Activated CD4-positive, alpha-beta memory T cell treated with anti-CD3 and anti-CD28 coated beads for 36 hours (primary cell): ENCODE measurements at places on chromosomes 1 and 21. TPM values are rescaled to one million over a fixed set of nuclear protein-coding genes. Genes with fewer than 3 reads are reported as not detected.
A peak's percentile ranks its signal among the peaks of the same experiment; 100 is the strongest.

Gene IL12RB2
- 86.9 TPM for total RNA-seq

Gene PPP1R12B
- 8.2 TPM for total RNA-seq

Gene LRRC52
- total RNA-seq: not detected

Gene LCE6A
- not detected for total RNA-seq

Gene MOB3C
- total RNA-seq: 10.0 TPM

Gene NR0B2
- not detected for total RNA-seq

Gene COL9A2
- total RNA-seq: 11.7 TPM

Gene VTCN1
- not detected for total RNA-seq

Gene DNALI1
- total RNA-seq: 0.29 TPM

GRCh38 chr21:45160198-45160597 is 85.8 kb downstream of the ADARB1 start:
- no peak overlapping the region for H3K27ac ChIP-seq
- H3K4me3 ChIP-seq: no peak overlapping the region
- H3K27me3 ChIP-seq: no peaks in the 10 kb centered on the region
- H3K36me3 ChIP-seq: peaks cover 2% of the 10 kb centered on the region
- H3K4me1 ChIP-seq: peaks cover 3% of the 10 kb centered on the region
- no peak for DNase-seq

DNA sequence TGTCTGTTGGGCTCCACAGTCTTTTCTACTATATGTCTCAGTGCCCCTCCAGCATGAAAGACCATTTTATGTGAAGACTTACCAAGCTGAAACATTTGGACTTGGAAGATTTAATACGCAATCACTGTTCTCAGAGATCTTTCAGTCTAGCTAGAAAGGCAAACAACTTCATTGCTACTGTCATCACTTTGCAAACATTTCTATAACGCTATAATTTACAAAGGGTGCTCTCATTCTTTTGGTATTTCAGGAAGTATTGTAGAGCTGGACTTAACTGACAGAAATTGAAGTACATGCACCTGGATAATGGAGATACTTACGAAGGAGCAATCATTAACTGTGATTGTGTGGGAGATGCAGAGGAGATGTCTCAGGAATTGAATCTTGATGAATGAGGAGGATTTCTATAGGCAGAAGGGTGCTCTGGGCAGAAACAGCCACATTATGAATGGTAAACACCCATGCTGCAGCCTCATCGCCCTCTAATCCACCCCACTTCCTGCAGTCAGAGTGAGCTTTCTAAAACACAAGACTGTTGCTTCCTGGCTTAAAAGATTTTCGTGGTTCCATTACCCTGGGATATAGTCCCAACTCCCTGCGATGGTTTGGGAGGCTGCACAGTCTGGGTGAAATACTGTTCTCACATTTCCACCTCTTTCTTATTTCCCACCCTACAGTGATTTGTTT is 75.1 kb upstream of the GNG12 start:
- no peak overlapping the region for H3K27ac ChIP-seq
- DNase-seq: no peak
- no peaks in the 10 kb centered on the region for H3K36me3 ChIP-seq
- no peaks in the 10 kb centered on the region for H3K4me1 ChIP-seq
- H3K4me3 ChIP-seq: no peak overlapping the region

- DNase-seq: no peak
- no peak overlapping the region for H3K27ac ChIP-seq
- no peak overlapping the region for H3K4me3 ChIP-seq
- no peaks in the 10 kb centered on the region for H3K36me3 ChIP-seq
- H3K4me1 ChIP-seq: no peaks in the 10 kb centered on the region
Measured at GRCh38 chr1:241944300-241944699, 13.3 kb upstream of the BECN2 start.

GRCh38 chr1:41975121-41975520 is 56.4 kb upstream of the HIVEP3 start:
- no peak overlapping the region for H3K27ac ChIP-seq
- peaks cover 4% of the 10 kb centered on the region for H3K4me1 ChIP-seq
- H3K4me3 ChIP-seq: no peak overlapping the region
- DNase-seq: no peak
- H3K36me3 ChIP-seq: no peaks in the 10 kb centered on the region

DNA sequence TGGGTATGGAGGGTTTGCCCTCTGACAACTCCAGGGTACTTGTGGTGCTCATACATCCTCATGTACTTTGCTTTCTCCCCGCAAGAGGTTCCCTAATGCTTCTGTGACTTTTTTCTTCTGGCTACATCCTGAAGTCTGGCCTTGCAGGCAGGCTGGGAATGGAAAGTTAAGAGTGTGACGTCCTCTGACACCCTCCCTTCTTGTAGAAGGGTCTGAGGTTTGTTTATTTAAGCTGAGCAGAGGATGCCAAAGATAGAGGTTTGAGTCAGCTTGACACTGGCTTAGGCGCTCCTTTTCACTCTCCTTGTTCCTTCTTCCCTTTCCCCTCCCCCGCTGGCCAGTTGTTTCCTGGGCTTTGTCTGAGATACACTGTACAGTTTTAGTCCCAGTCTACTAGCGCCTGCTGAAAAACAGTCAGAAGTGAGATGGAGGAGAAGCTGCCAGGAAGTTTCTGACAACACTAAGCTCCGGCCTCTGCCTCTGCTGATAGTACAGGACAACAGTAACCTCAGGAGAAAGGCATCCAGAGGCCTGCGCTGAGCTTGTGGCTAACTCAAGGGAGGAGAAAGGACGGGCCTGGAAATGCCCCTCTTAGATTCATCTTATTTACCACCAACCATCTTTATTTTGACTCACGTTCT is at the start of gene MACF1:
MACF1 (plus strand) TSS at position 255 of the 641 bp plus-strand sequence; CDS start at position 583, 328 bp downstream.
- peak within 1 kb of the TSS; percentile 96 for H3K27ac ChIP-seq
- H3K4me1 ChIP-seq: peaks cover 48% of the 10 kb centered on the region
- H3K4me3 ChIP-seq: peak within 1 kb of the TSS; percentile 81

GRCh38 chr1:172390301-172390682 is 30.2 kb upstream of the C1orf105 start:
- no peak overlapping the region for H3K27ac ChIP-seq
- no peak for DNase-seq
- H3K36me3 ChIP-seq: no peaks in the 10 kb centered on the region

GRCh38 chr21:44939532-44940115 is at the start of gene SLX9:
Gene SLX9 (plus strand): TSS chr21:44940029. CDS start chr21:44940058, 29 bp downstream.
- H3K36me3 ChIP-seq: peaks cover 16% of the 10 kb centered on the region
- peak; percentile 88 for DNase-seq
- H3K4me1 ChIP-seq: peaks cover 36% of the 10 kb centered on the region
- no peaks in the 10 kb centered on the region for H3K27me3 ChIP-seq
- H3K4me3 ChIP-seq: peak within 1 kb of the TSS; percentile 82

DNA sequence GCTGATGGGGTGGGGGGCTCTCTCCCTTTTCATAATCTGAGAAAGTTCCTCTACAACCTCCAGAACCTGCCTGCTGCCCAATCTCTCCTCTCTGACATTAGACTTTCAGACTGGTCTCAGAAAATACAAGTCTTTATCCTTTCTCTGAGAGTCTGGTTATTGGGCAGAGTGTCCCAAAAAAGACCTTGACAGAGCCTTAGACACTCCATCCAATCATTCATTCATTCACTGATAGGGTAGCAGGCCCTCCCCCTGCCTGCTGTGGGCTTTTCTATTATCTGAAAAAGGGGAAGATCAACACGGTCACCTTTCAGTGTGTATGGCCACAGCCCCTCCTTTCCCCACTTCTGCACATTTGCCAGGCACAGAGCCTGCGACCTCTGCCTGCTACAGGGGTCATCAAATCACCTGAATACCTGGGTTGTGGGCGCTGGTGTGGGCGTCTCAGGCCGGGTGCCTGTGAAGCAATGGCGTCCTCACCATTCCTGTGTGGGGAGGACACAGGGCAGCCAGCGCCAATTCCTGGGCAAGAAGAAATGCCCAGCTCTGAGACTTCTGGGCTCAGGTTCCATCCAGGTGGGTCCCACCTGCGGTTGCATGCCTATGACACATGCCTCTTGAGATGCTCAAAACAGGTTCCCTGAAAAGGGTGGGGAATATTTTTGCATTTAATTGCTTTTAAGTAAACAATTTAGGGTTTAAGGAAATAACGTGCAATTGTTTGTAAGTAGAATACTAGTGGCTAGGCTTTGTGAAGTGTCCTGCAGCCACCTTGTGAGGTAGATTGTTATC is 52.8 kb downstream of the ELK4 start:
- no peak overlapping the region for H3K27ac ChIP-seq
- H3K4me1 ChIP-seq: no peaks in the 10 kb centered on the region
- H3K36me3 ChIP-seq: no peaks in the 10 kb centered on the region

DNA sequence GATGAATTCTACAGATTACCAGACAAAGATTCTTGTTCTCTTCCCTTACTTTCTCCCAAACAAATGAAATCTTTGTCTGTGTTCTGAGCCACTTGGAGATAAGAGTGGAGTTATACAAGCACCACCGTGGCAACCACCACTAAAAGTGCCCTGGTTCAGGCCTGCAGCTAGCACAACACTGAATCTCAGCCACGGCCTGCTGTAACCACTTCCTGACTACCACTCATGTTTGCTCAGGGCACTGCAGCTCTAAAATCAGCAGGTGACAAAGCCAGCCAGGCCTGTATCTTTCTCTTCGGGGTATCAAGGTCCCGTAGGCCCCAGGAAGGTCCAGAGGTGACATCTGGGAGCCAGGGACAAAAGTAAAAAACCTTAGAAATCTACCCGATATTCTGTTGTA is 3.2 kb upstream of the OR2T6 start:
- H3K4me1 ChIP-seq: peaks cover 8% of the 10 kb centered on the region
- no peak overlapping the region for H3K27ac ChIP-seq
- H3K27me3 ChIP-seq: no peaks in the 10 kb centered on the region
- no peak for DNase-seq
- no peaks in the 10 kb centered on the region for H3K36me3 ChIP-seq

DNA sequence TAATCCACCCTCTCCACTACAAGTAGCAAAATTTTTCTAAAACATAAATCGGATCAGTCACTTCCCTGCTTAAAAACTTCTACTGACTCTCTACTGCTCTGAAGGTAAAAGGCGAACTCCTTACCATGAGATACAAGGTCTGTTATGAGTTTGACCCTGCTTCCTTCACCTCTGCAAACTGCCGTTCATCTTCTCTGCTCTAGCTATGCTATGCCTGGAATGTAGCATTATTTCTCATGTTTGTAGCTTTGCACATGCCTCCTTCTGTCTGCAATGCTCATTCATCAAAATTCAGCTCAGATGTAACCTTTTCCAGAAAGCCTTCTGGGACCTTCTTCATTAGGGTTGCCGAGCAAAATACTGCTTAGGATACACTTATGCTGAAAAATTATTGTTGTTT is 30.8 kb downstream of the RPL5 start:
- H3K4me3 ChIP-seq: no peak overlapping the region
- H3K27me3 ChIP-seq: no peaks in the 10 kb centered on the region
- DNase-seq: no peak
- H3K27ac ChIP-seq: no peak overlapping the region
- H3K4me1 ChIP-seq: peaks cover 13% of the 10 kb centered on the region

- no peaks in the 10 kb centered on the region for H3K27me3 ChIP-seq
- no peaks in the 10 kb centered on the region for H3K36me3 ChIP-seq
- H3K4me1 ChIP-seq: peaks cover 20% of the 10 kb centered on the region
- no peak overlapping the region for H3K4me3 ChIP-seq
- peak; percentile 25 for DNase-seq
Measured at GRCh38 chr1:186620566-186621350, 59.5 kb downstream of the PTGS2 start.

DNA sequence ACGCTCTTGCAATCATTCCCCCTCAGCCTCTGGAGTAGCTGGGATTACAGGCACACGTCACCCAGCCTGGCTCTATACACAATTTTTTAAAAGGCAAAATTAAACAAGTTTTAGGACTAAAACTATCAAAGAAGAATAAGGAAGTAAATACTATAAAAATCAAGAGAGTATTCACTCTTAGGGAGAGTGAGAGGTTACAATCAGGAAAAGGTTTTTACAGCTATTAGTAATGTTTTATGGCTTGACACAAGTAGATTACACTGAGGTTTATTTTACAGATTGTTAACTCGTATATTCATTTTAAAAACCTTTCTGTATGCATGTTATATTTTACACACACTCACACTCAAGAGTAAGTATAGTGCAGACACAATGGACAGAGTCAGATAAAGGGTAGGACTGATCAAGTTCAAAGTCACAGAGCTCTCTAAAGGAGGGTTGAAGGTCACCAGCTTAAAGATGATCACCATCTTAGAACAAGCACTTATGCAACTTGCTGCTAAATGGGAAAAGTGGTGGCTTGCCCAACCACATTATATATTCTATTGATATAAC is 77.9 kb upstream of the MAN1A2 start:
- no peaks in the 10 kb centered on the region for H3K36me3 ChIP-seq
- H3K4me1 ChIP-seq: no peaks in the 10 kb centered on the region
- H3K4me3 ChIP-seq: no peak overlapping the region
- H3K27me3 ChIP-seq: no peaks in the 10 kb centered on the region
- DNase-seq: no peak
- H3K27ac ChIP-seq: no peak overlapping the region

DNA sequence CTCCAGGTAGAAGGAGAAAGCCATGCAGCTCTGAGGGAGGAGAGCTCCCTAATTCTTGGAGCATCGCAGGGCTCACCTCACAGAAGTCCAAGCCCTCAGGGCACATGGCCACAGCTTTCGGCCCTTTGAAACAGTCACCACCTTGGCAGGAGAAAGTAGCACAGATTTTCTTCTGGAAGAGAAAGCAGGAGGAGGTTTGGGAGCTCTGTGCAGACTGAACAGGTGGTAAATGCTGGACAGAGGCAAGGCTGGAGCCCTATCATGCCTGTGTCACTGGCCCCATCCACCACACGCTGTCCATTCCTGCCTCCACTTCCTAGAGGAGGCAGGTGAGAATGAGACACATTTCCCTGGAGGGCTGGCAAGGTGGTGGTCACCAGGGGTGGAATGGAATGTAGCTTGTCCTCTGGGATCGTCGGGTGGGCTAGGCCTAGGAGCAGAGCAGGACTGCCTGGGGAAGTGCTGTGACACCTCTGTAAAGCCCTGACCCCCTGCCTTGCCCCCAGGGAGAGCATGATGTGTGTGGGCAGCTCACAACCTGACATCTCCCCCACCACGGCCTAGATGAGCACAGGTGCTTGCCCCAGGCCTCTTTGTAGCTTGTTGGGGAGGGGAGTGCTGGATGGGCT is 2.8 kb upstream of the INPP5B start:
- H3K27me3 ChIP-seq: no peaks in the 10 kb centered on the region
- H3K36me3 ChIP-seq: no peaks in the 10 kb centered on the region
- DNase-seq: no peak

- DNase-seq: no peak
- no peak within 1 kb of the TSS for H3K27ac ChIP-seq
- H3K27me3 ChIP-seq: no peaks in the 10 kb centered on the region
Measured at GRCh38 chr1:150981805-150982712, at the start of gene ANXA9. Gene ANXA9 (plus strand): TSS chr1:150982292. CDS start chr1:150983106, 814 bp downstream.

DNA sequence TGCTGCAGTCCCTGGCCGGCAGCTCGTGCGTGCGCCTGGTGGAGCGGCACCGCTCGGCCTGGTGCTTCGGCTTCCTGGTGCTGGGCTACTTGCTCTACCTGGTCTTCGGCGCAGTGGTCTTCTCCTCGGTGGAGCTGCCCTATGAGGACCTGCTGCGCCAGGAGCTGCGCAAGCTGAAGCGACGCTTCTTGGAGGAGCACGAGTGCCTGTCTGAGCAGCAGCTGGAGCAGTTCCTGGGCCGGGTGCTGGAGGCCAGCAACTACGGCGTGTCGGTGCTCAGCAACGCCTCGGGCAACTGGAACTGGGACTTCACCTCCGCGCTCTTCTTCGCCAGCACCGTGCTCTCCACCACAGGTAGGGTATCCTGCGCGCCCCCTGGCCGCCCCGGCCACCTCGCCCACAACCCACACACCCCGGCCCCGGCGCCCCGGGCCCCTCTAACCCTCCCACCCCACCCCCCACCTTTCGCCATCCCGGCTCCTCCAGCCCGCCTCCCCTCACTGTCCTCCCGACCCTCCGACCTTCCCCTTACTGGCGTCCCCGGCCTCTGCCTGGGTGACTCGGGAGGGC is 352 bp downstream of the KCNK1 start:
- H3K27ac ChIP-seq: peak overlapping the region; percentile 66
- H3K36me3 ChIP-seq: peaks cover 2% of the 10 kb centered on the region
- peak; percentile 40 for DNase-seq
- H3K4me3 ChIP-seq: peak overlapping the region; percentile 78

GRCh38 chr1:206506405-206507283 is 687 bp upstream of the RASSF5 start:
- peak overlapping the region; percentile 71 for H3K4me3 ChIP-seq
- peaks cover 25% of the 10 kb centered on the region for H3K27me3 ChIP-seq
- peak; percentile 50 for DNase-seq
- H3K36me3 ChIP-seq: no peaks in the 10 kb centered on the region
